HCT116 (cell line): ENCODE measurements at places on chromosomes 6 and 20. TPM values are rescaled to one million over a fixed set of nuclear protein-coding genes. Genes with fewer than 3 reads are reported as not detected.

Gene PLN
- total RNA-seq = not detected

Gene LPA
- total RNA-seq = not detected

Gene TBXT
- not detected for total RNA-seq

Gene SMLR1
- not detected for total RNA-seq

Gene OVOL2
- total RNA-seq = 0.86 TPM

Gene RPS21
- total RNA-seq = 2,488 TPM

Gene STX11
- 0.69 TPM for total RNA-seq

Gene NRN1
- not detected for total RNA-seq

Gene ZC3H12D
- total RNA-seq = 0.30 TPM

Gene FAM83C
- total RNA-seq = not detected

Gene FOXA2
- total RNA-seq = 0.10 TPM

Gene HTR1B
- 0.74 TPM for total RNA-seq

Gene ECT2L
- total RNA-seq = not detected

Gene PRR18
- total RNA-seq = not detected

Gene APCDD1L
- not detected for total RNA-seq

Gene ZFP57
- total RNA-seq = not detected

Gene GLP1R
- total RNA-seq = not detected

Gene IP6K3
- total RNA-seq = not detected

Gene DNAAF9
- total RNA-seq = 4.6 TPM

Gene HLA-G
- not detected for total RNA-seq

Gene EBF4
- 11.4 TPM for total RNA-seq

Gene ARFRP1
- 53.7 TPM for total RNA-seq

Gene SRXN1
- total RNA-seq = 80.8 TPM

Gene LBP
- total RNA-seq = 0.15 TPM

Gene NTSR1
- total RNA-seq = 187 TPM

Gene BPIFB1
- total RNA-seq = 0.17 TPM

Gene VPS16
- 38.1 TPM for total RNA-seq

Gene HCK
- 0.17 TPM for total RNA-seq

Gene CDSN
- 0.12 TPM for total RNA-seq

Gene OR12D3
- total RNA-seq = not detected

Gene BMP2
- total RNA-seq = 0.15 TPM

Gene BEND6
- total RNA-seq = 4.0 TPM

Gene F13A1
- 0.34 TPM for total RNA-seq

Gene MMP24
- not detected for total RNA-seq

Gene GCNT2
- 0.74 TPM for total RNA-seq

Gene TPD52L1
- 64.1 TPM for total RNA-seq

Gene FILIP1
- 0.05 TPM for total RNA-seq

Gene NMBR
- not detected for total RNA-seq

Gene FERMT1
- total RNA-seq = 34.9 TPM

Gene GSTA2
- not detected for total RNA-seq

Gene GHRH
- total RNA-seq = not detected

Gene NKAPL
- not detected for total RNA-seq

Gene C20orf141
- total RNA-seq = not detected

Gene FOXS1
- not detected for total RNA-seq

Gene SNAP91
- total RNA-seq = not detected

Gene DTD1
- 54.5 TPM for total RNA-seq

Gene MCCD1
- total RNA-seq = not detected

Gene SNX21
- 11.9 TPM for total RNA-seq

Gene HLA-C
- total RNA-seq = 333 TPM

Gene TMEM217
- total RNA-seq = 0.98 TPM
